AG04450 (cell line): ENCODE measurements at places on chromosomes 2 and 18. TPM values are rescaled to one million over a fixed set of nuclear protein-coding genes. Genes with fewer than 3 reads are reported as not detected.

DNA sequence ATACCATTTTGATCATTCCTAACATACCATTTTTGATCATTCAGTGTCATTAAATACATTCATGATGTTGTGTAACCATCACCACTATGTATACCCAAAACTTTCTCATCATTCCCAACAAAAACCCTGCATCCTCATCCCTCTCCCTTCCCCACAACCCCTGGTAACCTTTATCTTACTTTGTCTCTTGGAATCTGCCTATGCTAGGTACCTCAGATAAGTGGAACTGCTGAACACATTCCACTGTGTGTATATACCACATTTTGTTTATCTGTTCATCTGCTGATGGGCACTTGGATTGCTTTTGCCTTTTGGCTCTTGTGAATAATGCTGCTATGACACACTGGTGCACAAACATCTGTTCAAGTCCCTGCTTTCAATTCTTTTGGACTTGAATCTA, 83.8 kb upstream of the TFCP2L1 start:
- DNase-seq = no peak

GRCh38 chr2:147030966-147031720, 813.7 kb upstream of the ACVR2A start:
- no peak for DNase-seq

GRCh38 chr2:150162241-150162942, 325.1 kb downstream of the RND3 start:
- no peak for DNase-seq

Gene NPPC
- polyA plus RNA-seq = not detected in 2 replicates

Gene ASB18
- polyA plus RNA-seq = not detected in 2 replicates

Gene GAREM2
- 2.8 and 3.1 TPM in 2 replicates for polyA plus RNA-seq

GRCh38 chr2:118971245-118972122, 29.5 kb downstream of the MARCO start:
- no peak for DNase-seq

Gene DSG1
- polyA plus RNA-seq = not detected in 2 replicates

GRCh38 chr2:194004590-194005206, 1652.3 kb upstream of the SLC39A10 start:
- DNase-seq = no peak

- no peak for DNase-seq
Measured at GRCh38 chr2:231183851-231184250, 14.6 kb upstream of the ARMC9 start.
